Activated effector memory CD4-positive, alpha-beta T cell treated with anti-CD3 and anti-CD28 coated beads, Interleukin-2, amount 50 U/mL, for 16 hours (primary cell): ENCODE measurements at places on chromosomes 16 and 17.

DNA sequence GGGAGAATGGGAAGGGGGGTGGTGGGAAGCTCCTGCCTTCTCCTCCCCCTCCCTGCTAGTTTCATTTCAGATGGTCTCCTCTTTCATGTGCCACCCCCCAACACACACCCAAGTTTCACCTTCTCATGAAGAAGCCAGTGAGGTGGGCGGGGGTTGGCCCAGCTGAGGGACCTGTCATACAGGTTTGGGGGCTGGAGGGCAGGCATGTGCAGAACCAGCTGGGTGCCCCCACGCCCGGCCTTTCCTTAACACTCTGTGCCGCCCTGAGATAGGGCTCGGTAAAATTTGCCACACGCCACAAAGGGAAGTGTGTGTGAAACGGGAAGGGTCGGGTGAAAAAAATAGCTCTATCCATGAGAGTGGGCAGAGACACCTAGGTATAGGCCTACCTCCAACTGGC is 57.4 kb downstream of the PIPOX start:
- DNase-seq: no peak

DNA sequence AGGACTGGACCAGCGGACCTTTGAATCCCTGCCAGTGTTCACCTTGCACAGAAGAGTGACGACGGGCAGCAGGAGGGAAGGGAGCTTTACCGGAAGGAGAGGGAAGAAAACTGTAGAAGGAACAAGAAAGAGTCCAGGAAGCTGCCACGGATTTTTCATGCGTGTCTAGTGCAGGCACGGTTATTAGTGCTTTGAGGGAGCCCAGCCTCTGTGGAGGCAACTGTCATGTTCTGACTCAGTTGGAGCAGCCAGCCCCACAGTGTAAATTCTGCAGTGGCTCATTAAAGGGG is 6.5 kb upstream of the HOXB13 start:
- peak; percentile 30 for DNase-seq

GRCh38 chr17:45320349-45320930 is 3.6 kb upstream of the MAP3K14 start:
- no peak for DNase-seq

DNA sequence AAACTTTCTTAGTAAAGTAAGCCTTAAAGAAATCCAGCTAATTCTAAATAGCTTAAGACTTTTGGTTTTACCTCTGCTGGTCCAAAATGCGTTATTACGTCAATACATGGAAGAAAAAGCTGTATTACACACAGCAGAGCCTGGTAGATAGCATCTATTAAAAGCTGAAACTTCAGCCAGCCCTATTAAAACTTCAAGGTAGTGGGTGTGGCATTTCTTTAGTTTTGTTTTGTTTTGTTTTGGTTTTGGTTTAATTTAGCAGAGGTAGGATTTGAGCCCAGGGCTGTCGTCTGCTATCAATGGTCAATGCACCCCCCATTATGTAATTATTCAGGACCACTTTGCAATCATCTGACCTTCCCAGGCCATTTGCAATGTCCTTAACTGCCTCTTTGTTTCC is 318.4 kb upstream of the MAF start:
- DNase-seq: no peak

DNA sequence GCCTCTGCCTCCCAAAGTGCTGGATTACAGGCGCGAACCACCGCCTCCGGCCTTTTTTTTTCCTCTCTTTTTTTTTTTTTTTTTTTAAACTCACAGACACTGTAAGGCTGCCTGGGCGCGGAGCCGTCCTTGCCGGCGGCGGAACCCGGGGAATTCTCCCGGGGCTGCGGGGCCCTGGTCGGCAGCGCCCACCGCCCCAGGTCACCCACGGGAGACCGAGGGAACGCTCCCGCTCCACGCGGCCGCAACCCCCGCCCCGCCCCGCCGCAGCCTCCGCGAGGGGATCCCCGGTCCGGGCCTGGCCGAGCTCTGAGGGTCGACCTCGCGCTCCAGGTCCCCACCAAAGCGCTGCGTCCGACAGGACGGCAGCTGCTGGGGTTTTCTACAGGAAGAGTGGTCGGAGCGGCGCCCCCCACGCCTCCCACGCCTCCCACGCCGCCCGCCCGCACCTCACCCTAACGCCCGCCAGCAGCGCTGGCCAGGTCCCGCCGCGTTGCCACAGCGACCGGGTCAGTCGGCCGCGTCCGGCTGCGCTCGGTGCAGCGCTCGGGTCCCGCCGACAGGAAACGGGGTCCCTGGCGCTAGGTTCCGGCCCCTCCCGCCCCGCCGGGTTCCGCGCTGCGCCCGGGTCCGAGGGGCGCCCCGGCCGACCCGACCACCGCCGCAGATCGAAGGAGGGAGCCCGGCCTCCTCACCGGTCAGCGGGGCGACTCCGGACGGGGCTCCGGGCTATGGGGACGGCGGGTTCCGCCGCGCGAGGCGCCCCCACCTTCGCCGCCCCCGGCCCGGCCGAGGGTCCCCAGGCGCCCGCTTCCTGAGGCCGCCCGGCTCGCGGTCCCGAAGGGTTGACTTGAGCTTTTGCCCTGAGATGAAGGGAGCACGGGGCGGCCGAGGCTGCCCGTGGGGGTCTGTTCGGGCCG is at the start of gene CCDC57:
Gene CCDC57, minus strand, starts transcription at position 512 of the 920 bp plus-strand sequence. CDS start 10,898 bp downstream, outside the sequence.
- peak; percentile 88 for DNase-seq

- no peak for DNase-seq
These were observed 25.2 kb upstream of the CAPN15 start for GRCh38 chr16:502179-502943.

DNA sequence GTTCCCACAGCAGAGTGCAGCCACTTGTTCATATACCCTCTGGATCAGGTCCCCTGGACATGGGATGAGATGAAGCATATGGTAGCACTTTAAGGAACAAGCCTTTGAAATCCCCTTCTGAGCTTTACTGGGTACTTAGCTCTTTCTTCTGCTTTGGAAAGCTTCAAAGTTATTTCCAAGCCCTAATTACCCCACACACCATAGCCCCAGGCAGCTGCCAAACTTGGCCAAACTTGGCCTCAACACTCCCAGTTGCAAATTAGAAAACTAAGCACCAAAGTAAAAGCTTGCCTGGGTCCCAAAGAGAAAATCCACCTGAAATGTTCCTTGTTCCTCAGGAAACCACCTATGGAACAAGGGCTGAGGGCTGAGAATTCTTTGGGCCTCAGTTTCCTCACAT is 15.7 kb upstream of the MT4 start:
- DNase-seq: no peak

DNA sequence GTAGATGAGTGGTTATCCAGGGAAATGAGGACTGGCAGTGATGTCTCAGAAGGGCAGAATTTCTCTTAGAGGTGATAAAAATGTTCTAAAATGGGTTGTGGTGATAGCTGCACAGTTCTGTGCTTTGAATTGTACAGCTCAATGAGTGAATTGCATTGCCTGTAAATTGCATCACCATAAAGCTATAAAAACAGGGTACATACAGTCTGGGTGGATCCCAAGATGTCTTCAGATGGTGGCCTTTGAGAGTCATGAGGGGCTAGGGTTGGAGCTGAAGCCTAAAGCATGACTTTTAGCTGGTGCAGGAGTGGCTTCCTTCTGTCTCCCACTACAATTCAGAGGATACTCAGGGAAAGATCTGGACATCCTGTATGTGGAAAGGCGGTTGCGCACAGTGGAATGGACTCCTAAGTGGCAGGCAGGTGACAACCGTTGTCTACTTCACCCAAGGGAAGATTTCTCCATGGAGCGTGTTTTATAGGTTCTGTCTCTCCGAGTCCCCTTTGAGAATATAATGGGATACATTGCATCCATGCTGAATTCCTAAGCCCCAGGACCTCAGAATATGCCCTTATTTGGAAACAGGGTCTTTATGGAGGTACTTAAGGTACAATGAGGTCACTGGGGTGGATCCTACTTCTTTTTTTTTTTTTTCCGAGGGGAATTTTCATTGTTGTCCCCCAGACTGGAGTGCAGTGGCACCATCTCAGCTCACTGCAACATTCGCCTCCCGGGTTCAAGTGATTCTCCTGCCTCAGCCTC is 1.6 kb upstream of the IL32 start:
- DNase-seq: no peak

DNA sequence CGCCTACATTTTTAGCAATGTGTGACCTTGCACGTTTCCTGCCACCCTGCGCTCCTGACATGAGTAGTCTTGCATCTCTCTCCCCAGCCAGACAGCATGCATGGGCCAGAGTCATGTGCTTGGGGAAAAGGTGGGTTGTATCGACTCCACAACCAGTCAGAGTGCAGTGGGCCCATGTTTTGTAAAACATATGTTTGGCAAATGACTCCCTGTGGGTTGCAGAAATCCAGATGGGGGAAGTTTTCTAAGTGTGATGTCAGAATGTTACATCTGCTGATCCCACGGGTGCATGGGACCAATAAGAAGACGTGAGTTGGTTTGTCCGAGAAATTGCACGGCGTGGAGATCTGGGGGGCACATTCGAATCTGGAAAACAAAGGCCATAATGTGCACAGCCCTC is 147.1 kb downstream of the FOXL1 start:
- DNase-seq: no peak

DNA sequence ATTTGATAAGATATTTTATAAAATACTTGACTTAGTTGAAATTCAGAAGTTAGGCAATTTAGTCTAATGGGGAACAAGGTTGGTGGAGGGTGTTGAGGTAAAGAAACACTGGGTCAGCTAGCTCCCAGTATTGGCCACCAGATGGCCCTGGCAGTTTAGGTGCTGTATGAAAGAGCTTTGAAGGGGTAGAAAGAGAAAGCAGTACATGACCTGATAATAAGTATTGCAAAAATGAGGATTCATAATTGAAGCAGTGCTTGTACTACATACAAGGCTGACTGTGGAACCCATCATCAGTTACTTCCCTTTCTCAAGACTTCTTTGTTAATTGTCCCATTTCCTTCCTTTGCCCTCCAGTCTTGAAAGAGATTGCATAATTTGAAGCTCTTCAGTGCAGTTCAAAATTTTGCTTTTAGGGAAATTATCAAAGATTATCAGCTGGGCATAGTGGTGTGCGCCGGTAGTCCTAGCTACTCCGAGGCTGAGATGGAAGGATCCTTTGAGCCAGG is 29.4 kb downstream of the TANC2 start:
- DNase-seq: no peak
